ENCODE measurements at places on chromosomes 3 and 15.

- DNase-seq = no peak
Observed at GRCh38 chr15:34223904-34224596, 766 bp upstream of the EMC4 start.

DNA sequence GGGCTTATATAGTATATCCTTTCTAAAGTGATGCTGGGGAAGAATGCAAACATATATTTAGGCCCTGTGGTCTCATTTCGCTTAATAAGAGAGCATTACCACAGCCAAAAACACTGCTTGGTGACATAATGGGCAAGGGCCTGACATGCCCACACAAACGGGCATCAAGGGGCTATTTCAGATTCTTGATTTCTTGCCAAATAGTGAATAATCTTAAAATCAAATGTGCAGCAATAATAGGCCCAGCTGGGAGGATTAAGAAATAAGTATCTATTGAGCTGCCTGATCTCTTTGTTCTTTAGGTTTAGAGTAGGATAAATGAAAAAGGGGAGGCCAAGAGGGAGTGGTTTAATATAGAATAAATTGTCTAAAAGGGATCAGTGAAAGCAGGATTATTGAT, 241.0 kb upstream of the GBE1 start:
- no peak for DNase-seq

DNA sequence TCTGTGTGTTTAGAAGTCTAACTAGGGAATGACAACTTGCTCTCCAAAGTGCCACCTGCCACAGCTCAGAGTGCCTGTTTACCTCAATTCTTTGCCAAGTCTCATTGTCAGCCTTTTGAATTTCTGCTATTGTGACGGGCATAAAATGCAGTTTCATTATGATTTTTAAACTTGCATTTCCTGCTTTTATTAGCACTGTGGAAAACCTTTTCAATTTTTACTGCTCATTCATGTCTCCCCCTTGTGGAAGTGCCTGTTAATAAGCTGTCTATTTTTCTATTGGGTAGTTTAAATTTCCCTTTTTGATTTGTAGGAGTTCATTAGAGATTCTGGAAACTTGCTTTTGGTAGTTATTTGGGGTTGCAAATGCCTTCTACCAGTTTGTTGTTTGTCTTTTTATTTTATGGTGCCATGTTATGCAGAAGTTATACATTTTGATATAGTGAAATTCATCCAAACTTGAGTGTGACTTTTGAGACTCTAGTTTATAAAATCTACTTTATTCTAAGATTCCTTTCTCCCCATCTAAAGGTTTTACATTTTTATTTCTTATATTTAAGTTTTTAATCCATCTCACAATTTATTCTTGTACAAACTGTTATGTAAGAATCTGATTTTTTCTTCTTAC, 53.9 kb upstream of the FRMD4B start:
- no peak for DNase-seq

DNA sequence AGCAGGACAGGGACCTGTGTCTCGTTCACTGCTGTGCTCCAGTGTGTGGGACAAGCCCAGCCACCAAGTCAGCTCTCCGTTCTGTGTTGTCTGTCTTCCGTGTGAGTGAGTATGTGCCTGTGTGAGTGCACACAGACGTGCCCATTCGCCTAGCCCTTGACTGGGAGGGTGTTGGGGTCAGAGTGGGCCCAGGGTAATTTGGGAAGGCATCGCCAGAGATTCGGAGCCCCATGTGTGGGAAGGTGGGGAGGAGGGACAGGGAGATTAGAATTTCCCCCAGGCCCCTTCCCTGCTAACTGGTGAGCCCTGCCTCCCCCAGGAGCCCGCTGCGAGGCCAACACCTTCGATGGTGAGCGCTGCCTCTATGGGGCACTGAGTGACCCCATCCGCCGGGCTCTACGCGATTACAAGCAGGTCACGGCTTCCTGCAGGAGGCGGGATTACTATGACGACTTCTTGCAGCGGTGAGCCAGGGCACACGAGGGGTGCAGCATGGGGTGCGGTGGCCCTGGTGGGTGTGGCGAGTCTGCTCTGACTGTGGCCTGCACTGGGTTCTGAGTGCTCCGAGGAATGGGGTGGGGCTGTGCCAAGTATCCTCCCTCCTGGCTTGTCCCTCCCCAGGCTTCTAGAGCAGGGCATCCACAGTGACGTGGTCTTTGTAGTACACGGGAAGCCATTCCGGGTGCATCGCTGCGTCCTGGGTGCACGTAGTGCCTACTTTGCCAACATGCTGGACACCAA, 3.1 kb downstream of the ABTB1 start:
- DNase-seq = no peak

- no peak for DNase-seq
Observed at GRCh38 chr3:130705501-130705900, 41.1 kb downstream of the PIK3R4 start.

- DNase-seq = no peak
Observed at GRCh38 chr15:39052323-39052705, 487.7 kb upstream of the RASGRP1 start.

DNA sequence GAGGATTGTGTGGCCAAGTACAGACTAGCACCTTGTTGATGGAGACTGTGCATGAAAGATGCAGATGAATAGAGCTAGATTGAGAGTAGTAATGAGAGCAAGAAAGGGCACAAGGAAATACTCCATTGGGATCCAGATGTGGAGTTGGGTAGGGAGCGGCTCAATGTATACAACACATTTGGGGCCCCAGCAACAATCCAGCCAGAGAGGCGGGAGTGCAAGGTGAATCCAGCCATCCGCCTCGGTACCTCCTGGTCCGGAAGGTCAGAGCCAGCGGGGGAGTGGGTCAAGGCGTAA, 9.0 kb downstream of the ISL2 start:
- DNase-seq = no peak

DNA sequence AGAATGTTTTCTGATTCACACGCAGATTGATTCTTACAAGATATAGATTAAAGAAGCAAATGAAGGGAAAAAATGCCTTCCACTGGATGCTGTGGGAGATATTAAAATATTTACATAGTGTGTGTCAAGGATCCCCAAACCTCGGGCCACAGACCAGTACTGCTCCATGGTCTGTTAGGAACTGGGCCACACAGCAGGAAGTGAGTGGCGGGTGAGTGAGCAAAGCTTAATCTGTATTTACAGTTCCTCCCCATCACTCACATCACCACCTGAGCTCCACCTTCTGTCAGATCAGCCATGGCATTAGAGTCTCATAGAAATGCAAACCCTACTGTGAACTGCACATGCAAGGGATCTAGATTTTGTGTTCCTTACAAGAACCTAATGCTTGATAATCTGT, 552.6 kb upstream of the GOLIM4 start:
- DNase-seq = no peak

DNA sequence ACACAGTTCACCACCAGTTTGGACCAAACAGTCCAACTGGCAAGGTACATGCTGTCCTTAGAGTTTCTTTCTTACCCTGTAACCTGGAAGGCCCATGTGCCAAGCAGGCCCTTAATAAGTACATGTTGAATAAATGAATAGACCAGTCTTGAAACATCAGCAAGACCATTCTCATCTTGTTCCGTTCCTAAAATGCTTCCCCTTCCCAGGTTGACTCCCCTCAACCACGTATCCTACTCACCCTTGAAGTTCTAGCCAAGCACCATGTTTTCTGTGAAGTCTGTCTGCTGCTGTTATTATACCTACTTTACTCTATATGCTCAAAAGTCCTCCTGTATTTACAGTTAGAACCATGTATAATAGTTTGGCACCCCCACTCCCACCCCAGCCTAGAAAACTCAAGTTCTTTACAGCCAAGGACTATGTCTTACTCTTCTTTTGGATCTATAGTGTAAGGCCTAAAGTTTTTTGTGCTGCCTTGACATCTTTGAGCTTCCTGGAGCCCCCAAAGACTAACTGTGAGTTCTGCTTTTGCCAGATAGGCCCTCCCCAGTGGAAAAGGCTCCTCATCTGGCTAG, 49.2 kb upstream of the SSR3 start:
- no peak for DNase-seq

DNA sequence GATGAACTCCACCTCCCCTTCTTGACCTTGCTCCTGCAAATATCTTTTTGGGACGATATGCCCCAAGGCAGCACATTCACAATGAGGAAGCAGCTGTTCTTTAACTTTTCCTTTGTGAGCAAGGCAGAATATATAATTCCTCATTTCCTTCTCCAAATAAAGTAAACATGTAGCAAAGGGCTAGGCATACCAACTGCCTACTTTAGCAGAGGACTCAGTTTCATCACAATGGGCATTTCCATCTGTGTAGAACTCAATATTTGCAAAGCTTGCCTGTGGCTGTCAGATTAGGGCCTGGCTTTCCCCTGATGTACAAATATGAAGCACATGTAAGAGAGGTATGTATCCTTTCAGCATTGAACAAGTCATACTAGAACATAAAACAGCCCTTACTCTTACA, 366.9 kb downstream of the RSL24D1 start:
- DNase-seq = no peak

DNA sequence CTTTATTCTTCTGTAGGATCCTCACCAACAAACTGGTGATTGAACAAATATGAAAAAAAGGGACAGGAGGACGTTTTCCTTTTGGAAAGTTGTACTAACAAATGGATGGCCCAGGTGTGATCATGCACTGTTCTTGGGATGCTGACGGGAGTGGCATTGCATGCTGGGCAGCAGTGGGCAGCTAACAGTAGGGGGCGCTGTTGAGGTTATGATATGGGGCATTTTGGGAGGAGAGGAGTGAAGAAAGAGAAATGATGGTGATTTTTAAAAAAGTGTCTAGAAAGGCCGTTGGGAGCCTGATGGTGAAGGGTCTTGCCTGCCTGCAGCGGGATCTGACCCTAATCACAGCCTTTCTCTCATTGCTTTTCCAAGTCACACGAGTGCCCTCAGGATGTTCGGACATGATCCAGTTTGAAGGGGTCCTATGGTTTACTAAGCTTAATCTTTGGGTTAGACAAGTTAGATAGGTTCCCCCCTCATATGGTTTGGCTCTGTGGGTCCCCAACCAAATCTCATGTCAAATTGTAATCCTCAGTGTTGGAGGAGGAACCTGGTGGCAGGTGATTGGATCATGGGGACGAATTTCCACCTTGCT, 46.2 kb upstream of the PRTG start:
- DNase-seq = peak; percentile 51

DNA sequence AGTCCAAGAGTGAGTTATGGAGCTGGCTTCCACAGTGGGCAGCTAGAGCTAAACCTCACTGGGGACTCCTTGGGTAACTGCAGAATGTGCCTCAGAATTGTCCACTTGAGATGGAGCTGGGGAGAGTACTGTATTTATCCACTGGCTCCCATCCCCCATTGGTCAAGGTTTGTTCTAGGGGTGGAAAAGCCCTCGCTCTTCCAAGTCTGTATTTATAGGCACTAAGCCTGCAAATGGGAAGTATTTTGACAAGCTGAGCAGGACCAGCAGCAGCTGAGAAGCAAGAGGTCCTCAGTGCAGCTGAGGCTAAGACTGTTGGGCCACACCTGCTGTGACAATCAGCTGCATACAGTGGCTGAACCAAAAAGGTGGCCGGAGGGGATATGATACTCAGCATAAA, 5.8 kb downstream of the USP13 start:
- DNase-seq = no peak

GRCh38 chr3:46705751-46706552, 4.8 kb downstream of the TMIE start:
- DNase-seq = no peak

Measured in activated T-cell treated with anti-CD3 and anti-CD28 coated beads for 48 hours (primary cell).